ENCODE measurements at places on chromosomes 3 and 15.

- peak; percentile 96 for DNase-seq
Measured at GRCh38 chr3:130820976-130821375, 72.9 kb upstream of the ATP2C1 start.

GRCh38 chr3:184008161-184008560, 9.5 kb downstream of the ABCC5 start:
- peak; percentile 73 for DNase-seq

DNA sequence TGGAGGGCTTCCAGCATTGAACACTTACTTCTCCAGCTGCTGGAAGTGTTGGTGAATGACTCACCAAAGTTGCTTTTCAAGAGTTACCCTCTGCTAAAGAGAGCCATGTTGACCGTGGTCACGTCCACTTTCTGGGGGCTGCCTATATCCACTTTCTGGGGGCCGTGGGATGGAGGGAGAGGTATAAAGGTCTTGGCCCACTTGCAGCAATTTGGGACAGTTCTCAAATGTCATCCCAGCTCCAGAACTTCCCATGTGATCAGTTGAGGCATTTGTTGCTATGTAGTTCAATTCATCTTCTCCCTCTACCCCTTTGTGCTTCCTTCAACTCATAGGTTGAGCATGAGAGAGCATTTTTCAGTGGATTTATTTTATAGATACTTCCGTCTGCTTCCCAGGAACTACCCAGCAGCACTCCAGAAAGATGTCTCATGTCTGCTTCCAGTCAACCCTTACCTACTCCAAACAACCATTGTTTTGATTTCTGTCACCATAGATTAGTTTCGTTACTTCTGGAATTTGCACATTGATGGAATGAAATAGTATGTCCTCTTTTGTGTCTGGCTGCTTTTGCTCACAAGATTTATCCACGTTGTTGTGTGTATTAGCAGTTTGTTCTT, 130.6 kb downstream of the TCF12 start:
- no peak for DNase-seq

- DNase-seq = no peak
Measured at GRCh38 chr3:44827196-44827595, 34.5 kb upstream of the TMEM42 start.

DNA sequence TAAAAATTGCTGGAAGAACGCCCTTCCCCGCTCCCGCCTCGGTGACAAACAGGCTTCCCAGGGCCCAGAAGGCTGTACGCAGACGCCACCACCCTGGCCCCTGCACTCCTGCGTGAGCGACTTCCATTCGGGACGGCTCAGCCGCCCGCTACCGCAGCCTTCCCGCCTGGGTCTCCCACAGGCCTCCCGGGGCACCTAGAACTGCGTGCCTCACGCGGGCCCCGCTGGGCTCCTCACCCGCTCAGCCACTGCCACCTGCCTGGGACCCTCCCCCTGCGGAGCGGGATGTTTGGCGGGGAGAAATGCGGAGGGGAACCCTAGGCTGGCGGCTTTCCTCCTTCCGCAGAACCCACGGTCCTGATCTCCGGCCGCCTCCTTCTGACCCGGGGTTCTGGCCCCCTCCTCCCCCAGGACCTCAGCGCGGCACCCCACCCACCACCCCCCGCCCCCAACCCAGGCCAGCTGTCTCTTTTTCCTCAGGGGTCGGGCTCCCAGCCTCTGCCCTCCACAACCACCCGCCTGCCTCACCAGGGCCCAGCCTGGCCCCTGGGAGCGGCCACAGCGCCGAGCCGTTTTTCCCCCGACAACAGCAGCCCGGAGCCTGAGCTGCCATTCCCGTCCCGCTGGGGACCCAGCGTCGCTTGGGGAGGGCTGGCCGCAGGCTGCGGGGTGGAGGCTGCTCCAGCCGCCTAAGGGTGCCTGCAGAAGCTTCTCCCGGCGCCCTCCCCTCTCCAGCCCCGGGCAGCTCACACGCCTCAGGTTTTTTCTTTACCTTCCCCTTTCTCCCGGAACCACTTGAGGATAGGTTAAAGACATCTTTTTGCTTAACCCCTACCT, 27.6 kb upstream of the RAB7A start:
- no peak for DNase-seq

DNA sequence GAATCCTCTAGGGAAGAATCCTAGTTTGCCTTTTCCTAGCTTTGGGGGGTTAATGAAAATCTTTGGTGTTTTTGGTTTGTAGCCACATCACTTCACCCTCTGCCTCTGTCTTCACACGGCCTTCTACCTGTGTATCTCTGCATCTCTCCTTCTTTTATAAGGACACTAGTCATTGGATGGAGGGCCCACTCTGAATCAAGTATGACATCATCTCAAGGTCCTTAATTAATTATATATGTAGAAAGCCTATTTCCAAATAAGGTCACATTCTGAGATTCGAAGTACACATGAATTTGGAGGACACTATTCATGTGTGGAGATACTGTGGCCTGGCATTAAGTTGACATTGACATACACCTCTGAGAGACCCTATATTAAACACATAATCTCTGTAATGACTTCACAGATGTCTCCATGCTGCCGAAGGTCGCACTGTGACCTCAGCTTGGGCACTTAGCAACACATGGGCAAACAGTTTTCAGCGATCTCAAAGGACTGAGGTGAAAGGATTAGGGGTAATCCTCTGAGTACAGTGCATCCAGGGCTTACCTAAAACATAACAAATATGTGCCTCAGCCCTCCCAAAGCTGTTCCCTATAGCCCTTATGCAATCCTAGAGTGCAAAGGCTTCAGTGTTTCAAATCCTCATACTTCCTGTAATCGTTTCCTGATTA, 446.0 kb downstream of the FGF12 start:
- DNase-seq = no peak

DNA sequence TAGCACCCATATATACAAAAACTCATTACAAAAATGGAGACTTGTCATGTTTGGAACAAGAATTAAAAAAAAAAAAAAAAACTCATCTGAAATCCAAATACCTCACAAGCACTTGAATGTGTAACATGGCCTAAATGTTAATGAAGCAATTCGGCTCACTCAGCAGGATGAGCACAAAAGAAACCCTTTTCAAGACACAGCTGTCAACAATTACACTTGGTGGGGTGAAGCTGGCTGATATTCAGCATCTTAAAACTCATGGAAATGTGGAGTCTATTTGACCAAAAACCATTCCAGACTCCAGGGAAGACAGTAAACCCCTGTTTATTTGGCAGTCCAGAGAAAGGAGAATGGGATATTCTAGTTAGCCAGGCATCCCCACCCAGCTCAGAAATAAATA, 205.4 kb upstream of the TSC22D2 start:
- no peak for DNase-seq

Measured in renal cortical epithelial cell (primary cell).